ENCODE measurements at places on chromosomes 3 and 15. TPM values are rescaled to one million over a fixed set of nuclear protein-coding genes. Genes with fewer than 3 reads are reported as not detected.

FOXB1 gene
- 7.4 TPM for polyA plus RNA-seq

DNA sequence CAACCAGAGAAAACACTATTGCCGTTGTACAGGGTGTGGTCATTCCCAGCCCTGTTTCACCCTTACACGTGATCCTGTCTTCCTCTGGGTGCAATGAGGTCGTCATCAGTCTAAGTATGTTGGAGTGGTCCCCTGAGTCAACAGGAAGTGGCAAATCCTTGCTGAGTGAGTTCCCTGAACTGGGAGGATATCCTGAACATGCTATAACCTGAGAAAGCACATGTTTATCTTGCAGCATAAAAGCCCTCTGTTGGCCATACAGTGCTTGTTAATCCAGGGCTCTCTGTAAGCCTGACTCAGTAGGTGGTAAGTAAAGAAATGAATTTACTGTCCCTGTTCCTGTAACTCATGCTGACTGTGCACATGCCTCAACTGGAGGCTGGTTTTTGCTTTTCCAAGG, 477.8 kb upstream of the RGMA start:
- DNase-seq = no peak

DNA sequence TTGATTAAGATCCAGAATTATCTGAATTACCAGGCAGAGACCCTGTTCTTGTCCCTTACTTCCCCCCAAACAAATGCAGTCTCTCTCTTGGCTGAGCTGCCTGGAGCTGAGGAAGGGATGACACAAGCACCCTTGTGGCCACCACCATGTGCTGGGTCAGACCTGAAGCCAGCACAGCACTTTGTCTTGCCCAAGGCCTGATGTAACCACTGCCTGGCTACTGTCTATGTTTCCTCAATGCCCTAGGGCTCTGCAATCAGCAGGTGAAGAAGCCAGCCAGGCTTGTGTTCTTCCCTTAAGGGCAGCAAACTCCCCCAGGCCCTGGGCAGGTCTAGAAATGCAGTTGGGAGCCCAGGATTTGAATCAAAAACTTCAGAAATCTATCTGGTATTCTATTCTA, 15.8 kb upstream of the CASR start:
- DNase-seq = no peak

GRCh38 chr15:68268405-68268804, 9.1 kb upstream of the FEM1B start:
- DNase-seq = no peak

All from testis (tissue), 5 donors.